ENCODE measurements at places on chromosomes 1 and 21. TPM values are rescaled to one million over a fixed set of nuclear protein-coding genes. Genes with fewer than 3 reads are reported as not detected.

LCE1A gene
- total RNA-seq: not detected

TTC4 gene
- 15.0 TPM for total RNA-seq

SPRR4 gene
- total RNA-seq: not detected

ARHGAP29 gene
- total RNA-seq: 17.6 TPM

FCRL4 gene
- total RNA-seq: not detected

MTARC2 gene
- 41.8 TPM for total RNA-seq

CFHR3 gene
- 430 TPM for total RNA-seq

Data from right lobe of liver (tissue), 6 donors.